ENCODE measurements at places on chromosomes 7 and 10. TPM values are rescaled to one million over a fixed set of nuclear protein-coding genes. Genes with fewer than 3 reads are reported as not detected.

Gene SPDYE2
- total RNA-seq = not detected

Gene ABCF2
- 49.0 TPM for total RNA-seq

Gene PLOD3
- 30.7 TPM for total RNA-seq

Gene GALNT17
- not detected for total RNA-seq

Gene GIMAP7
- 34.5 TPM for total RNA-seq

Gene AKR1D1
- total RNA-seq = not detected

GRCh38 chr7:2521952-2522591, 2.5 kb downstream of the LFNG start:
- H3K27ac ChIP-seq = peak overlapping the region; percentile 91
- no peaks in the 10 kb centered on the region for H3K27me3 ChIP-seq
- peak; percentile 88 for DNase-seq
- no peaks in the 10 kb centered on the region for H3K36me3 ChIP-seq
- peak overlapping the region; percentile 89 for H3K4me3 ChIP-seq
- peaks cover 38% of the 10 kb centered on the region for H3K4me1 ChIP-seq

GRCh38 chr10:96130326-96130995, 364 bp downstream of the ZNF518A start:
- peak overlapping the region; percentile 83 for H3K4me3 ChIP-seq
- peaks cover 37% of the 10 kb centered on the region for H3K36me3 ChIP-seq
- peaks cover 20% of the 10 kb centered on the region for H3K27me3 ChIP-seq
- H3K27ac ChIP-seq = peak overlapping the region; percentile 99

GRCh38 chr7:95545007-95545615, 51.2 kb downstream of the PDK4 start:
- H3K27ac ChIP-seq = no peak overlapping the region
- DNase-seq = no peak
- H3K27me3 ChIP-seq = peaks cover 11% of the 10 kb centered on the region
- H3K4me1 ChIP-seq = no peaks in the 10 kb centered on the region

DNA sequence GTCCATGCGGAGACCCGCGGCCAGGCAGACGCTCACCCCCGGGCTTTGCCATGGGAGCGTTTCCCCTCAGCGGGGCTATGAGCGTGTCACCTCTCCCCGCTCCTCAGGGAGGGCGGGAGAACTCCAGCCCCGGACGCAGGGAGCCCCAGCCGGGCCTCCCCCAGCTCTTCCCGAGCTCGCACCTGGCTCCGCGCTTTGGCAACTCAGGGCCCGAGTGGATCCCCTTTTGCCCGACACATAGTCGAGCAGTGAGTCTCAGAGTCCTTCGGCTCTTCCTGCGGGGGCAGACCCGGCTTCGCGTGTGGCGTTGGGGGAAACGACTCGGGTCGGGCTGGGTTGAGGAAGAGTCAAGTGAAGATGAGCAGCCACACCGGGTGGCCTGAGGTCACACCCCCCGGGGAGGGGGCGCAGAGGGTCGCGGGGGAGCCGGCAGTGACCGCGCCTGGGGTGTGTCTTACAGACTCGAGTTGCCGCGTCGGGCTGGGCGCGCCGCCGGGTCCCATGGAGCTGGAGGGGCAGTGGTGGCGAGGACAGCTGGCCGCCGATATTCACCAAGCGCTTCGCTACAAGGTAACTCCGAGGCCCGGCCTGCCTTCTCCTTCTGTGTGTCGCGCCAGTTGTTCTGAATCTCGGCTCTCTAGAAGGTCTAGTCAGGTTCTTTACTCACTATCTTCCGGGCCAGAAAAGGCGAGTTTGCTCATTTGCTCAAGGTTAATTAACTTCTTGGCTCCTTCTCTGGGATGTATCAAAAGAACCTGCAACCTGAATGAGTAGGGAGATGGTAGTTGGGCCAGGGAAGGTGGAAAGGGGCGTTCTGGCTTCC, 721 bp downstream of the CCNJ start:
- peaks cover 34% of the 10 kb centered on the region for H3K36me3 ChIP-seq
- peak; percentile 68 for DNase-seq
- H3K4me1 ChIP-seq = peaks cover 47% of the 10 kb centered on the region
- peak overlapping the region; percentile 93 for H3K4me3 ChIP-seq
- H3K27me3 ChIP-seq = no peaks in the 10 kb centered on the region

DNA sequence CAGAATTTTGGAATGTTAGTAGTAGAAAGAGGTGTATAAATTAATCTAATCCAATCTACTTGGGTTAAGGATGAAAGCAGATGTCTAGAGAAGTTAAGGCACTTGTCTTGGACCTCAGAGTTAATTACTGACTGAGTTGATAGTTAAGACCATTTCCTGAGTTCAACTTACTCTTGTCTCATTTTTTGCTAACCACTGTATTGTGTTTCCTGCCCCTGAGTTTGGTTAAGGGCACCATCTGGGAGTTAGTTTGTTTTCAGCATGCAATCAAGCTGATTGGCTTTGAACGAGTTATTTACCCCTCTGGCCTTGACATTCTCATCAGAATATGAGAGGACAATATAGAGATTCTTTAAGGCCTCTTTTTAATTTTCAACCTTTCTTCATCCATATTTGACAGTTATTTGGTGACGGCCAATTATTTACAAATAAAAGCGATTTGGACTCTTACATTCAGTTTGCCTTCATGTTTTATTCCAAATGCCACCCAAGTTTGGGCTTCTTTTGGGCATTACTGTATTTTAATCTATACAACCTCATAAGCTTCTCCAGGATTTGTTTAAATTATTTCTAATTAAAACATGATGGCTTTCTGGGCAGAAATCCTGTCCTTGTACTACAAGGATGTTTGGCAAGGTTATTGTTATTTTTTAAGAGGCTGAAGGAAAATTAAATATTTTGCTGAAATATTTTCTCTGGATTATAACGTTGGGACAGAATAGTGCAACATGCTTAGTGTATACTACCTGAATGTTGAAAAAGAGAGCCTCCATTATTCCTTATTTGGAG, 225.0 kb downstream of the CACNB2 start:
- no peaks in the 10 kb centered on the region for H3K4me1 ChIP-seq
- H3K36me3 ChIP-seq = no peaks in the 10 kb centered on the region
- no peak overlapping the region for H3K4me3 ChIP-seq
- no peak for DNase-seq

- no peaks in the 10 kb centered on the region for H3K36me3 ChIP-seq
- H3K27me3 ChIP-seq = peaks cover 4% of the 10 kb centered on the region
- H3K4me3 ChIP-seq = no peak overlapping the region
- no peak overlapping the region for H3K27ac ChIP-seq
- DNase-seq = no peak
Observed at GRCh38 chr10:4698075-4698474, 127.9 kb upstream of the AKR1E2 start.

DNA sequence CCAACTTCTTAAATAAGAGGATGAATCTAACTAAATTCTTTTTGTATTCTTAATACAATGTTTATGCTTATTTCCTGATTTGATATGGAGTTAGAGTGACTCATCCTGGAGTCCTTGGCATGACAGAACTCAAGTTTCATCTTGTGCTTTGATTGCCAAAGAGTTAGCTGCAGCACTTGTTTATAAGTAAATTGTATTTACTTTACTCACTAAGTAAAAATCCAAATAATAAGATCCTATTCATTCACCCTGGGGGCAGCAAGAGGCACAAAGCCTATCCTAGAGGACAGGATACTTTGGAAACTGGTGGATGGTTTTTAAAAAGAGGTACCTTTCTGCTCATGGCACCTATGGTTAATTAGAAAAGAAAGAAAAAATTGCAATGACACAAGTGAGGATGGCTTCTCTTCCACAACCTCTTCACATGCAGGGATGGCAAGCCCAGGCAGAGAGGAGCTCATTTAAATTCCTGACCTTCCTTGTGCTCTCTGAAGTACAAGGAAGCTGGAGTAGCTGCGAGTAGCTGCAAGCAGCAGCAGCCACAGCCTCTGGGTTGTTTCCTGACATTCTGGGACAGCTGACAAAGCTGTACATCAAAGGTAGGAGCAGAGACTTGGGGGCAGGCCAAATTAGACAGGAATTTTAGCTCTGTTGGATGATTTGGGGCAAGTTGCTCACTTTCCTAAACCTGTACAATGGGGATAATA, 28.5 kb upstream of the CROT start:
- no peaks in the 10 kb centered on the region for H3K36me3 ChIP-seq
- no peak for DNase-seq
- no peak overlapping the region for H3K4me3 ChIP-seq
- no peak overlapping the region for H3K27ac ChIP-seq
- H3K4me1 ChIP-seq = peaks cover 23% of the 10 kb centered on the region

GRCh38 chr7:98616381-98617050, 569 bp upstream of the NPTX2 start:
- H3K4me3 ChIP-seq = no peak overlapping the region
- H3K27ac ChIP-seq = no peak overlapping the region
- no peaks in the 10 kb centered on the region for H3K36me3 ChIP-seq
- H3K4me1 ChIP-seq = peaks cover 10% of the 10 kb centered on the region
- DNase-seq = no peak

DNA sequence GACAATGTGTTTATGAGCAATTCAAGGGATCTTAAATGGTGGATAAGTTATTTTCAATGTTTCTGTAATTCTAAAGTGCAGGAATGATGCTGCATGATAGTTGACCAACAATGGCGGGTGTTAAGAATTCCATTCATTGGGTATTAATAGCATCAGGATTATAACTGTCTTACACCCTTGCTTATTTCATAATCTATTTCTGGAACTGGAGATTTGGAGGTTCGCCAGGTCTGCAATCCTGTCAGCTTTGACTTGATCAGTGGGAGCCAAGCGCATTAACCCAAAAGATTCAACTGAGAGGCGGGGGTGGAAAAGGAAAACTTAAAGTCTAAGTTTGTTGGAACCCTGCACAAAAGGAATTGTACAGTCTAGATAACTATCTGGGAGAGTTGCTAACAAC, 114.9 kb upstream of the ZEB1 start:
- no peak overlapping the region for H3K27ac ChIP-seq
- no peaks in the 10 kb centered on the region for H3K27me3 ChIP-seq
- DNase-seq = no peak
- no peak overlapping the region for H3K4me3 ChIP-seq
- no peaks in the 10 kb centered on the region for H3K4me1 ChIP-seq

DNA sequence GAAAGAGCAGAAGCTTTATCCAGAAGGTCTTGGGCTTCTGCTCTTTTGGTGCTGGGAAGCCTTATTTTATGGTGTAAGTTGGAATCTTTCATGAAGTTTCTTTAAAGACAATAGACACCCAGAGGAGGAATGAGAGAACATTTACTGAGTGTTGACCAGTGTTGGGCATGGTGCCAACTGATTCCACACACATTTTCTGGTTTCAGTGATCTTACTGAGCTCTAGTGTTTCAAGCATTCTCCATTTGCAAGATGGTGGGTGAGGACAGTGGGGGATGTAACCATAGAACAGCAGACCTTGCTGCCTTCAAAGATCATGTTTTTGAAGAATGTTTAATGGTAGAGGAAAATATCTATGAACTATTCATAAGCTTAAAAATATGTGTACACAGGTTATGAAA, 114.6 kb downstream of the LRMDA start:
- no peaks in the 10 kb centered on the region for H3K36me3 ChIP-seq
- no peak for DNase-seq
- no peaks in the 10 kb centered on the region for H3K4me1 ChIP-seq
- H3K27ac ChIP-seq = no peak overlapping the region

DNA sequence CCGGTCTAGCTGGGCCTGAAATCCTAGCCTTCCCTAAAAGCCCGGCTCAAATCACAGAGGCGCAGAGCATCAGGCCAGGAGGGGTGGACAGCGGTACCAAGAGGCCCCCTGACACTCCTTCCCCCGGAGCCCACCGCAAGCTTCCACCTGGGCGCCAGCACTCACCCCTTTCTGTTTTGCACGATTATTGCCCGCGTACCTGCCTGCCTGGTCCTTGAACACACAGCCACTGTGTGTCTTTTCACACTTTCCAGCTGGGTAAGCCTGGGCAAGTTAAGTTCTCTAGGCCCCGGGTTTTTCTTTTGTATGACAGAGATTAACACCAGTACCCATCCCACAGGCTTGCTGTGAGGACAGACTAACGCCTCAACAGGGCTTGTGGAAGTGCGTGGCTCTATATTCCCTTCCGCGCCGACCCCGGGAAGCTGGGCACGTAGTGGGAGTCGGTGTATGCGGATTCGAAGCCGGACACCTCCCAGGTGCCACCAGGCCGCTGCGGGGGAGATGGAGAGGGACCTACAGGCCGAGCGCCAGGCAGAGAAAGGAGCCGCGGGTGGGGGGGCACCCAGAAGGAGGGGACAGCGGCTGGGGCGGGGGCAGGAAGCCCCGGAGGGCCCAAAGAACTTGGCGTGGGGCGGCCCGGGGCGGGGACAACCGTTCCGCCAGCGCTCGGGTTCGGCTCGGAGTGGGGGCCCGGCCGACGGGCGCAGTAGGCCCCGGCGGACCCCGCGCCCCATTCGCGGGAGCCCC, 792 bp downstream of the ZNF746 start:
- H3K27ac ChIP-seq = peak overlapping the region; percentile 91
- H3K36me3 ChIP-seq = peaks cover 31% of the 10 kb centered on the region
- peaks cover 31% of the 10 kb centered on the region for H3K4me1 ChIP-seq
- H3K27me3 ChIP-seq = no peaks in the 10 kb centered on the region
- H3K4me3 ChIP-seq = peak overlapping the region; percentile 93

DNA sequence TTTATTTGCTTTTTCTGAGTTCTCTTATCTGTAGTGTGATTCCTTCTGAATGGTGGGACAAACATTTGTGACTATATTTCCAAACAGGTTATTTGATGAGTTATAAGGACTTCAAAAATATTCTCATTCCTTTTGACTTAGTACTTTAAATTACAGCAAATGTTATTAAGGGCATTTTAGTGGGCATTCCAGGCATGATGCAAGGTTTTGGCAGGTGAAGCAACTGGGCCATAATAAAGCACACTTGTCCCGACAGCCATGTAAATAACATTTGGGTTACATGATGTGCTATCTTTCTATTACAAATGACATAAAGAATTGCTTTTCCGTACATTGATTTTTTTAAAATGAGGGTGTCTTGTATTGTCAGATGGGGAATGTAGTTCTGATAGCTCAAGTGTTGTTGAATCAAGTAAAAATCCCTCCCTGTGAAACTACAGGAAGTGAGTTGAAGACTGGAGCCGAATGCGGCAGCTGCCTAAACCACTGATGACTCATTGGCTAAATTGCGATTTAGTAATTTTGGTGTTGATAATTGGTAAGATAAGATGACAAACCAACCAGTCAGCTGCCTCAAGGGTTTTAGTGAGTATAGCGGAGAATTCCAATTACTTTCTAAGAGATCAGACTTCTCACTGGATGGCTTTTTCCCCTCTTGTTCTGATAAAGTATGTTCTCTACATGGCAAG, 231.3 kb upstream of the NPY start:
- H3K4me1 ChIP-seq = peaks cover 2% of the 10 kb centered on the region
- H3K27me3 ChIP-seq = peaks cover 23% of the 10 kb centered on the region

DNA sequence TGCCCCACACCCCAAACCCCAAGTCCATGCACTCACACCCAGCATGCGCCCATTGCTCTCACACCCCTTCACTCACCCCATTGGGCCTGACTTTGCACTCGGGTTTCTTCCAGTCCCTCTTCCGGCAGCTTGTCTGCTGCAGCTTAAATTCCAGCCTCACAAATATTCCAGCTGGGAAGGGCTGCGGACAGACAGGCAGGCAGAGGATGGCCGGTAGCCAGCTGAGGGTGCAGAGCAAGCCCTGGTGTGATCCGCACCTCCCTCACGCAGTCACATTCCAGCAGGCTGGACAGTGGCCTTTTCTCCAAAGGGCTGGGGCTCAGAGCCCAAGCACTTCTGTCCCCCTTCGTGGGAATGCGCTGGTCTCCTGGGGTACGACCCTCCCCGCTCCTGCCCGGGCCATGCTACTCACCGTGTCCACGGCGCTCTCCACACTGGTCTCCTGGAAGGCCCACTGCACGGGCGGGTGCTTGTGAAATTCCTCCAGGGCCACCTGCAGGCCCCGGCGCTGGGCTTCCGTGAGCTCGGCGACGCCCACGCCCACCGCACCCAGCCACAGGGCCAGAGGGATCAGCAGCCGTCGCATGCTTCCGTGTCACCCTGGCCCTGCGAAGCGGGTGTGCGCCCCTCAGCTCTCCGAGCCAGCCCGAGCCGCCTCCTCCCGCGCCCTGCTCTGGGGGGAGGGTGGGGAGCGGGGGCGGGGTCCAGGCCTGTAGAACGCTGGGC, 1.2 kb downstream of the RARRES2 start:
- no peak overlapping the region for H3K27ac ChIP-seq
- no peak overlapping the region for H3K4me3 ChIP-seq
- DNase-seq = peak; percentile 29

Measured in activated CD4-positive, alpha-beta T cell treated with anti-CD3 and anti-CD28 coated beads for 36 hours (primary cell).